Naive thymus-derived CD8-positive, alpha-beta T cell (primary cell): ENCODE measurements at places on chromosomes 3 and 15.

GRCh38 chr3:165195241-165195639 is 944 bp downstream of the SLITRK3 start:
- no peak for DNase-seq

GRCh38 chr15:61091856-61092255 is 137.2 kb downstream of the RORA start:
- no peak for DNase-seq

DNA sequence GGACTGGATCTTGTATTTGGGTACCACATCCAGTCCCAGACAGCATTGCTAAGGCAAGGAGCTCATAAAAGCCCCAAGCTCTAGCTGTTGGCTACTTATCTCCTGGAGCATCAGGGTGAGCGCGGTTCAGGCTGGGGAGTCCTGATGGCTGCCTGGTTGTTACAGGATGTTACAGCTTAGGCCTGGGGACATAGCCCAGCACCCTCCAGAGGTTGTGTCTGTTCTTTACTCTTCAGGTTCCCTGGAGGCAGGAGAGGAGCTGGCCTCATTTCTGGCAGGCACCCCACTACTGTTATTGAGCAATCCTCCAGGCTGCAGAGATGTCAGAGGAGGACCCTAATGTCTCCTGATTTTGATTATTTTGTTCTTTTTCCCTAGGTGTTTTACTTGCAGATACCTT is 26.6 kb downstream of the APBA2 start:
- no peak for DNase-seq

DNA sequence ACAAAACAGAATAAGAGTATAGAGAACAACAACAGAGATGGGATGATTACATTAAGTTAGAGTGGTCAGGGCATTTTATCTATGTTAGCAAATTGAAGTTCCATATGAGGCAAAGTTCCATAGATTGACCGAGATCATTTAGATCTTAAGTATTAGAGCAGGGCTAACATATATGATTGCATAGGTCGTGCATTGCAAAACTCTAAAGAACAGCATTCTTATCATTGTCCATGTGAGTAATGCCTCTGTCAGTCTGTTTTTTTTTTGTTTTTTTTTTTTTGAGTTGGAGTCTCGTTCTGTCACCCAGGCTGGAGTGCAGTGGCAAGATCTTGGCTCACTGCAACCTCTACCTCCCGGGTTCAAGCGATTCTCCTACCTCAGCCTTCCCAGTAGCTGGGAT is 341.7 kb upstream of the KCNH8 start:
- no peak for DNase-seq

GRCh38 chr3:153619268-153619667 is 457.2 kb downstream of the RAP2B start:
- DNase-seq = no peak

- no peak for DNase-seq
These were observed 405.1 kb upstream of the MCTP2 start for GRCh38 chr15:93826293-93826692.
